IPS DF 19.7 (cell line): ENCODE measurements at places on chromosomes 7 and 10.
A peak's percentile ranks its signal among the peaks of the same experiment; 100 is the strongest.

DNA sequence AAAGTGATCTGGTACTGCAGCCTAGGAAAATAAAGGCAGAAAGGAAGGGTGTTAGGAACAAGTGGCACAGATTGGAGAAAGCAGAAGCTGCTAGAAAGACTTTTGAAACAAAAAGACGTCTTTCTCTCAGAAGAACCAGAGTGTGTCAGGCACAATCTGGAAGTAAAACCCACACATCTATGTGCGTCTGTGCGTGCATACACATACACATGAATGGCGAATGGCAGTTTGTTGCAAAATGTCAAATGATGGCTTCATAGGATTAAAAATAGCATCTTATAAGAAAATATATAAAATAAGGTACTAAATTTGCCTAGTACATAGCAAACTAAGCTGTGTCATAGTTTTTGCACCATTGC is 246.3 kb downstream of the CDK14 start:
- DNase-seq, result no peak

- DNase-seq, result no peak
Measured at GRCh38 chr7:97116308-97116707, 1.2 kb upstream of the SDHAF3 start.

DNA sequence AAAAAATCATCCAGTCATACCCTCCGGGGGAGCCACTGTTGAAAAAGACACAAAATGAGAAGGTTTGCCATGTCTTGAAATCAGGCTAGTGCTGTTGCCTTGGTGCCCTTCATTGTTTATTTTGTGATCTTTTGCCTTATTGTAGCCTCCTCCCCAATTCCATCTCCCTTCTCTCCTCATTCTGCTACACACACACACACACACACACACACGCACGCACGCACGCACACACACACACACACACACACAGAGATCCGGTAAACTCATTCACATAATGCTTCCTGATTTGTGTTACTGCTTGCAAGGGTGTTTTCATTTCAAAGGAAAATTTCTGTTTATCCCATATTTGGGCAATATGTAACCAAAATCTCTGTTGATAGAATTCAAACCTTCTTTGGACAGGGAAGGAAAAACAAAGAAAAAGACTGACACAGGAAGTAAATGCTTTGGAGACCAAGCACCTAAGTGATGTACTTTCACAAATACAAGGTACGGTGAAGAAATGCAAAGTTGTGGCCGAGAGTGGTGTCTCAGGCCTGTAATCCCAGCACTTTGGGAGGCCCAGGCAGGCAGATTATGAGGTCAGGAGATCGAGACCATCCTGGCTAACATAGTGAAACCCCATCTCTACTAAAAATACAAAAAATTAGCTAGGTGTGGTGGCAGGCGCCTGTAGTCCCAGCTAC is 141.1 kb upstream of the CDK13 start:
- DNase-seq, result no peak

- DNase-seq, result no peak
Measured at GRCh38 chr7:47338026-47338425, 243.9 kb downstream of the TNS3 start.

DNA sequence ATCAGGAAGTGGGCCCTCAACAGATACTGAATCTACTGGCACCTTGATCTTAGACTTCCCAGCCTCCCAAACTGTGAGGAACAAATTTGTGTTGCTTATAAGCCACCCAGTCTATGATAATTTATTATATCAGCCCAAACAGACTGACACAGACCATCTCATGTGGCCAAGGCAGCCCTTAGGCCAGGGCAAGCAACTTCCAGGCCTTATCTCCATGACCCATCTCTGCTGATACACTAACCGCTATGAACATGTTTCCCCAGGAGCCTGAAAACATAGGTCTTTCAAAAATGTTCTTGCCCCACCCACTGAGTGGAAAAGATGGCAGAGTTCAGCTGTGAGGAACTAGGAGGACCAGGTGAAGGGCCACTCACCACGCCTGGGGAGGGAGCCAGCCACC is 3.2 kb upstream of the BLOC1S2 start:
- DNase-seq, result no peak

DNA sequence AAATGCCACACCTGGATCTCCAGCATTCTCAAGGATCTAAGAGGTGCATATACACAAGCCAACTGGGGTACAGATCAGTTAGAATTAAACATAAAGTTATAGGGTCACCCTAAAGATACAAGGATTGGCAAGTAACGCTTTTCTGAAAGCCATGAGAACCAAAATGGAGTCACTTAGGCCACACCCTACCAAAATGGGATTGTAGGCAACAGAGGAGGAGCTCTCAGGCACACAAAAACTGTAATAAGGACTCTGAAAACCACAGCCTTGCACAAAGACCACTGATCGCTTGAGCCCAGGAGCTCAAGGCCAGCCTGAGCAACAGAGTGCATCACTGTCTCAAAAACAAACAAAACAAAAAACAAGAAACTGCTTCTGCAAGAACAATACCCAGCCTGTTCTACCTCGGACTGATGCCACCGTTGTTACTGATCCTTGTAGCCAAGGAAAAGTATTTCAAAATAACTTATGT is 35.5 kb downstream of the SVOPL start:
- no peak for DNase-seq

GRCh38 chr10:71274901-71275796 is 43.9 kb upstream of the SLC29A3 start:
- no peak for DNase-seq

GRCh38 chr10:44068716-44069482 is 316.0 kb downstream of the CXCL12 start:
- no peak for DNase-seq

DNA sequence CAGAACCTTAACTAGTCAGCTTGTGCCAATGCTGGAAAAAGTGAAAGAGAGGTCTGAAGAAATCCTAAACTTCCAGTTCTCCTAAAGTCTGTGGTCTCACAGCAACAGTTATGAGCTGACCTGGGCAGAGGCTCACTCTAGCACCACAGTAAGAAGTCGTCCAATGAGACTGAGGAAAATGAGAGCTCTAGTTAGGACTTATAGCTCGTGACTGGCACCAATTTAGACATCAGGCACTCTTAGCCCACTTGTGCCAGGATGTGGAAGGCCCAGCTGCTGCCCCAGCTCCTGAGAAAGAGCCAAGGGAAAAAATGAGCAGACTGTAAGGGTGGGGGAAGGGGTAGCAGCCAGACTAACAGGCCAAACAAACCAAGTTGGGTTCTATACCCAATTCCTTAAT is 7.6 kb downstream of the MMS19 start:
- no peak for DNase-seq

DNA sequence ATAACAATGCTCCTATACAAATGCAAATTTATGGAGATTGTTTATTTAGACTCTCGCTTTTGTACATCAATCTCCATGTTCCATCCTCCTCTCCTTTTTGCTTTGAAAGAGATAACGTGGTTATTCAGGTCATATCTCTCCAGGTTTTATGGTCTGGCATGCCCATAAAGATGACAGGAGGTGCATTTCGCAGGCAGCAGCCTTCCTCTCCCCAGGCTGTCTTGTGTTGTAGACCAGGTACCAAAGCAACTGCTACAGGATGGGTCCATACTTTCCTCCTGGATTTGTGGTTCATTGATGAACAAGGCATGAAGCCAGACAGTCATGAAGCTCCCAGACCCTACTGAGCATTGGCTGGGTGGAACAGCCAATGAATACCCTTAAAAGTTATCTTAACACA is 400.2 kb upstream of the NPVF start:
- no peak for DNase-seq

GRCh38 chr7:98774884-98775283 is 94.9 kb downstream of the TMEM130 start:
- DNase-seq, result no peak

DNA sequence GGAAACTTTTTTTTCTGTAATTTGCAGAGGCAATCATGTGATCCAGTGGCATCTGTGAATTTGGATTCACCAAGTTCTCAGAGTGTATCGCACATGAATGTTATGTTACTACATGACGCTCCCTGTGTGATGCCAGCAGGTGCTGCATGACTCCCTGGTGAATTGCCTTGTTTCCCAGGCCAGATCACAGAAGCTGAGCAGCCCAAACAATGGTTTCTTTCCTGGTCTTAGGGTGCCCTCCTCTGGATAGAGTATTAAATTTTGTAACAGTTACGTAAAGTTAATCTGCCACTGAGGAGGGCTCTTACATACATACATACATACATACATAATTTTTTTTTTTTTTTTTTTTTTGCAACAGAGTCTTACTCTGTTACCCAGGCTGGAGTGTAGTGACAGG is 3.6 kb downstream of the ZSCAN21 start:
- DNase-seq, result no peak

DNA sequence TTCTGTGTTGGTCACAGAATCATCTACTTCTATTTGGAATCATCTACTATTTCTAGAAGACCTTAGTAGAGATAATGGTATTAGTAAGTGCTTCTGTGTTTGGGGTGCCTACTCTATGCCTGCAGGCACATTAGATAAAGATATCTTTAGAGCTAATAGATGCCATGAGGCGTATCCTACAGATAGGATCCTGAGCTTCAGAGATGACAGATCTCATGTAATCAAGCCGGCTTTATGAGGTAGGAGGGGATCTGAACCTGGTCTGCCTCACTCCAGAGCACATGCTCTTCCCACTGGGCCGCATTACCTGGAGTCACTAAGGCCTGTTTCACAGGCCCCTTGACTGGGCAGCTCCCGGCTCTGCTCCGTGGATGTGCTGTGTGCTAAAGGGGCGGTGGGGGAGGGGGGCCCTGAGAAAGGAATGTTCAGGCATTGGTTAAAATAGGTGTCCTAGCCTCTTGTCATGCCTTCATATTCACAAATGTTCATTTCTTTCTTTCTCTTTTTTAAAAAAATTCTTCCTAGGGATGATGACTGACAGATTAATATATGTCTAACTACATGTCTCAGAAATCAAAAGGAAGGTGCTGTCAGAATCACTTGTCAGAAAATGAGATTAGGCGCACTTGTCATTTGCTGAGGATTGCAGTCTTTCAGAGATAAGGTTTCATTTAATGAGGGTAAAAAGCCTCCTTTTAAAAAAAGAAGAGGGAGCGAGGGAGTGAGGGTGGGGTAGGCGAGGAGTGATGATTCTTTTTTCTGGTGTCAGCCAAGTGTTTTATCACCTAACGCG is 458.0 kb upstream of the GALNT17 start:
- DNase-seq, result no peak

DNA sequence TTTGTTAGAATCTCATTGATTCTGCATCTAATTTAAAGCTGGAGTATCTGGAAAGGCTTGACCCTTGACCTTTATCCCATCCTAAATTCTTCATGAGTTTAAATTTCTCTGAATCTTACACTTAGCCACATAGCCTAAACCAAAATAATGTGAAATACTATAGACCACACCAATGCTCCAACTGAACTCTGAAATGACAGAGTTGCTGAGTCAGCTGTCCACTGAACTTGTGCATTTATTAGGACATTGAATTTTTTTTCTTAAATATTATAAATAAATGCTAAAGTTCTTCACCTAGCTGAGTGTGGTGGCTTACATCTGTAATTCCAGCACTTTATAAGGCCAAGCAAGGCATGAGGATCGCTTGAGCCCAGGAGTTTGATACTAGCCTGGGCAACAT is 390.9 kb upstream of the PFKP start:
- no peak for DNase-seq

GRCh38 chr10:17290226-17290625 is 62.2 kb downstream of the VIM start:
- no peak for DNase-seq

DNA sequence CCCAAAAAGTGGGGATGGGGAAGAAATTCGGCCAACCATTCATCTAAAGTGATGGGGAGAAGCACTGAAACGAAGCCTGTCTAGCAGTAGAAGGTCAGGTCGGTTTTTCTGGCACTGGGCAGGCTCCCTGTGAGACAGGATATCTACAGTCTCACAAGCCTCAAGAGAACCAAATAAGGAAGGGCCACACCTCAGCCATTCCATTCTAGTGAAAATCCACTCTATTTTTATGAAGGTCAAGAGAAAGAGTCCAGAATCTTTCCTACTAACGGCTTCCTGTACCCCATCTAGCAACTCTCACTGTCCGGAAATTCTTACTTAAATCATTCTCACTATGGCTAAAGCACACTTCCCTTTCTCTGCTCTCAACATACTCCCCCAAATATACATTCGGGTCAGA is 267.1 kb downstream of the PRPF18 start:
- no peak for DNase-seq

DNA sequence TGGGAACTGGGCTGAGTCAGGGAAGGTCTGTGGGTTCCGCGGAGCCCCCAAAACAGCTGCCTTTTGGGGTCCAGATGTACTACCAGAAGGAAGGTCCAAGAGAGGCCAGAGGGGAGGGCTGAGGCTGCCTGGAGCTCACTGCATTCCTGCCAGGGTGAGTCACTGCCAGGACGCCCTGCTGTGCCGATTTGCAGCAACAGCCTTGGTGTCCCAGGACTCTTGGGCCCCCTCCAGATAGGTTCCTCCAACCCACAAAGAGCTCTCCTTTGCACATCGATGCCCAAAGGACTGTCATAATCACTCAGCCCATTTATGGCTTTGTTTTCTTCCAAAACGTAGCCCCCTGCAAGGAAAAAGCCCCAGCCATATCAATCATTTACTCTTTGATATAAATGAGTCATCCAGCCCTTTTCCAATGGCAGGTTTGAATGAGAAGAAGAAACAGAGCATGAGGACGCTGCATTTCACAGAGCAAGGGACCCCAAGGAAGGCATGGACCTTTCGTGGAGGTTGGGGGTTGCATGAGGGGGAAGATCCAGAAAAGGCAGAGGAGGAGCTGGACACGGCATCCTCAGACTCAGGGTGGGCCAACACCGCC is 32.2 kb upstream of the COL13A1 start:
- peak; percentile 54 for DNase-seq
